ELF-1 (cell line): ENCODE measurements at places on chromosomes 12 and 14.

GRCh38 chr12:6092784-6093722 lies 31.4 kb downstream of the VWF start:
- DNase-seq = peak; percentile 72

DNA sequence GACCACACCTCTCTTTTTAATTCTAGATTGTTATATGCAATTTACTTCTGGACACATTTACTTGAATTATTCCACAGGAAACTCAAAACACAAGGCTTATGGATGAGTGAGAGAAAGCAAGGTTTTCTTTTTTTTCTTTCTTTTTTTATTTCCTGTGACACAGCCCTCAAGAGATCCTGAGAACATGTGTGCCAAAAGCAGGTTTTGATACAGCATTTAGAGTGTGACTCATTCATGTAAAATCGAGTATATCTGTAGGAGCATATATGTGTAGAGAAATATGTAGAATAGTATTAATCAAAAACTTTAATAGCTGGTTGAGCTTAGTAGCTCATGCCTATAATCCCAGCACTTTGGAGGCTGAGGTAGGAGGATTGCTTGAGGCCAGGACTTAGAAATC lies 4.4 kb upstream of the MAX start:
- DNase-seq = no peak

- DNase-seq = peak; percentile 11
Measured at GRCh38 chr14:106094654-106095189, 568.3 kb downstream of the TMEM121 start.

GRCh38 chr12:24905431-24905830 lies 43.5 kb downstream of the BCAT1 start:
- no peak for DNase-seq
